ENCODE measurements at places on chromosomes 2 and 18.

- DNase-seq: no peak
Observed at GRCh38 chr2:31244101-31244500, 10.1 kb downstream of the EHD3 start.

DNA sequence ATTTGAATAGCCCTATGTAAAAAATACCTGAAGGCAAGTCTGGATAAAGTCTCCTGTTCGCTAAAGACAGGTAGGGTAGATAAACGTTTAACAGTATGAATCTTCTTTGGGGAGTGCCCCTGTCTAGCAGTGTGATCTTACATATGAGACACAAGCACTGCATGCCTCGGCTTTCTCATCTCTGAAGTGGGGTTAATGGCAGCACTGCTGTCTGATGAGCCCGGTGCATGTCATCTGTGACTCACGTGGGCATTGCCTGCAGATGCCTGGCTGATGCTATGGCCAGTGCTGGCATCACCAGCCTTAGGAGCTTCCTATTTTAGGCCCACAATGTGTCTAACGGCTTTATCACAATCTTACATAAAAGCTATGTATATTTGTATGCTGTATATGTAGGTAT, 50.1 kb downstream of the GALR1 start:
- no peak for DNase-seq

DNA sequence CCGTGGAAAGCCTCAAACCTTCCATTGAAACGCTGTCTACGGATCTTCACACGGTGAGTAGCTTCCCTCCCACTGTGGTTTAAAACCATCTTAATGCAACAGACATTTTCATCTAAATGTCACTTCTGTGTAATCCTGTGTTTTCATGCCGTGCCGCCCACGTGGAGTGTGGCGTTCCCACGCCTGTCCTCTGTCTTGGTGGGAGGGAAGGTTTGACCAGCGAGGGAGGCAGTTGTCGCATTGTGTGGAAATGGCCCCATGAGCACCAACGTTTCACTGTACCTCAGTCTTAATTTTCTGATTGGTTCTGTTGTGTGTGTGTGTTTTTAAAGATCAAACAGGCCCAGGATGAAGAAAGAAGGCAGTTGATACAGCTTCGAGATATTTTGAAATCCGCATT, 88.6 kb downstream of the ITGB1BP1 start:
- no peak for DNase-seq

- no peak for DNase-seq
Observed at GRCh38 chr2:216486708-216487107, 11.9 kb upstream of the RPL37A start.

- DNase-seq: no peak
Observed at GRCh38 chr2:238906254-238906935, 58.5 kb downstream of the TWIST2 start.

DNA sequence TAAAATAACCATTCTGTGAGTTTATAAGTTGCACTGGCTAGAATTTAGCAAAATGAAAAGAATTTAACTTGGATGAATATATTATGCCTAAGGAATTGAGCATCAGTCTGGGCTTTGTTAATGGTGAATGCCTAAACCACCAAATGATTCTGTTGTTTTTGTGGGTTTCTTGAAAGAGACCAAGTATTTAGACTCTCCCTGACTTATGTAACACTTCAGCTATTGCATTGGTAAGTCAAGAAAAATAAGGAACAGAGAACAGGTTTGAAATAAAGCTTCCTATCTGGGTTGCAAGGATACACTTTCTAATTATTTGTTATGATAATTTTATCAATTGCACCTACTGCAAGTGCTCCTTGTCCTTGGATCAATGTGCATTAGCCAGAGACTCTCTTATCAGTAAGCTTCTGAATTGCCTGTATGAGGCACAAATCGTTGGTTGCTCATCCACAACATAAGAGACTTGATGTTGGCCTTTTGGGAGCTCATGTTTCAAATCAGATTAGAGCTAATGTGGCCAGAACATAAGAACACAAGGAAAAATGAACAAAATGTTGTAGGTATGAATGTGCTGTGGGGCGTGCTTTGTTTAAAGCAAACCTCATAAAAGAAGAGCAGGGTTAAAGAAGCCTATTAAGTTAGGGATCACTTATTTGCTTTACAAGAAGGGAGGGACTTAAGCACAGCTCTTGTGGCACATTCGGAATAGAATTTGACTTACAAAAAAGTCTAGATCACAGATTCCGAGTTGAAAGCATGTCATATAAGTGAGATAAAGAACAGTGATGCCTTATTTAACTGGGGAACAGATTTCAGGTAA, 37.2 kb downstream of the PRKCE start:
- no peak for DNase-seq

- DNase-seq: no peak
Observed at GRCh38 chr2:232336981-232337720, 41.4 kb upstream of the ALPP start.
